ENCODE measurements at places on chromosomes 4 and X. TPM values are rescaled to one million over a fixed set of nuclear protein-coding genes. Genes with fewer than 3 reads are reported as not detected.

DNA sequence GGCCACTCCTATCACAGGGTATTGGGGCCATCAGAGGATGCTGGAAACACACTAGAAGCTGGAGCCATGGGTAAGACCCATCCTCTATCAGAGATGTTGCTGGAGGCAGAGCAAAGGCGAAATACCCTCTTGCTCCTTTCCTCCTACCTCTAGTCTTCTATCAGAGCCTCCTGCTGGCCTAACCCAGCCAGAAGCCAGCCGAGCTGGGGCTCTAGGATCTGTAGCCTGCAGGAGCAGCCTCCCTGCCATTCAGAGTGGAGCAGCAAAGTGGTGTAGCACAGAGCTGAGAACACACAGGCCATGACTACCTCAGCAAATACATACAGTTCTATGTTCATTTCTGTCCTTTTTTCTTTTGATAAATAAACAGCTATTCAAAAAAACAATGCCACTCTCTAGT, 35.7 kb downstream of the GATB start:
- no peak overlapping the region for H3K27ac ChIP-seq
- H3K27me3 ChIP-seq = no peaks in the 10 kb centered on the region
- DNase-seq = no peak
- peaks cover 17% of the 10 kb centered on the region for H3K36me3 ChIP-seq

VEGFC gene
- not detected for total RNA-seq

ANAPC10 gene
- 22.7 TPM for total RNA-seq

- no peak overlapping the region for H3K27ac ChIP-seq
- H3K27me3 ChIP-seq = peaks cover 4% of the 10 kb centered on the region
- no peak overlapping the region for H3K4me3 ChIP-seq
- H3K4me1 ChIP-seq = no peaks in the 10 kb centered on the region
- no peak for DNase-seq
These were observed 5.7 kb downstream of the TRIM75 start for GRCh38 chr4:165059386-165059785.

TMEM255A gene
- not detected for total RNA-seq

GRCh38 chrX:50801135-50801534, 12.9 kb downstream of the SHROOM4 start:
- H3K4me1 ChIP-seq = no peaks in the 10 kb centered on the region
- H3K27me3 ChIP-seq = peaks cover 5% of the 10 kb centered on the region
- H3K36me3 ChIP-seq = no peaks in the 10 kb centered on the region
- no peak overlapping the region for H3K4me3 ChIP-seq
- DNase-seq = no peak

CCSER1 gene
- 3.0 TPM for total RNA-seq

ERAS gene
- not detected for total RNA-seq

DNA sequence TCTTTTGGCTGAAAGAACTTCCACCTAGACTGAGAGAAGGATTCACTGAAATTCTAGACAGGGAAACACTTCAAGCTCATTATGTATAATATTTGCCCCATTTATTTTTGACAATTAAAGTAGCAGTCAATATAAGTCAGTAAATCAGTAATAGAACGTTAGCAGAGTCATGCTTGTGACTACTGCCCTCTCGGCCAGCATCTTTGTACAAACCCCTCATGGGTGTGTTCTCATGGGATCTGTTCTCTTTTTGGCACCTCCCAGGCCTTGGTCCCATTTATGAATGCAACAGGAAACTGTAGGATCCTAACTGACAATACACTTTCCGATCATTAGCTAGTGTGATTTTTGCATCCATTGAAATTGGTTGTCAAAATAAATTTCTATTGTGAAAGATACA, 2.9 kb downstream of the MSL3 start:
- no peaks in the 10 kb centered on the region for H3K27me3 ChIP-seq
- H3K27ac ChIP-seq = peak overlapping the region; percentile 97
- H3K4me3 ChIP-seq = peak overlapping the region; percentile 88
- H3K36me3 ChIP-seq = peaks cover 10% of the 10 kb centered on the region
- DNase-seq = no peak

All from T-helper 17 cell (primary cell).